Hypothalamus (tissue), 51 donors: ENCODE measurements at places on chromosomes 2 and 18.

GRCh38 chr2:10300997-10301940 is 1.4 kb upstream of the HPCAL1 start:
- DNase-seq: no peak

- no peak for DNase-seq
Observed at GRCh38 chr18:11035814-11036495, 113.4 kb downstream of the PIEZO2 start.

DNA sequence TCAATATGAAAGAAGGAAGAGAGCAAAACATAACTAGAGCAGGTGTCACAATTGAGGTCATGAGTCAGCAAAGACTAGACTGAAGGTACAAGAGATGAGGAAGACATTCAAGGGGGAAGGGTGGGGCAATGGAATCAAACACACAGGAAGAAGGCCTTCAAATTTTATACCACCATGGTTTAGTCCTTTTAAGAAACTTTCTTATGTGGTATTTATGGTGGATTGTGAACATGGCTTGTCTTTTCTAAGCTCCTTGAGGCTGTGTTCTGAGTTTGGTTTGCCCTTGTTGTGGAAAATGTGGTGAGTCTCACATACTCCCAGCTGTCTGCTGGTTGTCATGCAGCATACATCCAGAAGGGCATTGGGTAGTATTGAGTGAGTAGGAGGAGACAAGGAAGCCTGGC is 62.1 kb downstream of the NABP1 start:
- no peak for DNase-seq

GRCh38 chr2:220275454-220275853 is 648.0 kb downstream of the SLC4A3 start:
- no peak for DNase-seq

DNA sequence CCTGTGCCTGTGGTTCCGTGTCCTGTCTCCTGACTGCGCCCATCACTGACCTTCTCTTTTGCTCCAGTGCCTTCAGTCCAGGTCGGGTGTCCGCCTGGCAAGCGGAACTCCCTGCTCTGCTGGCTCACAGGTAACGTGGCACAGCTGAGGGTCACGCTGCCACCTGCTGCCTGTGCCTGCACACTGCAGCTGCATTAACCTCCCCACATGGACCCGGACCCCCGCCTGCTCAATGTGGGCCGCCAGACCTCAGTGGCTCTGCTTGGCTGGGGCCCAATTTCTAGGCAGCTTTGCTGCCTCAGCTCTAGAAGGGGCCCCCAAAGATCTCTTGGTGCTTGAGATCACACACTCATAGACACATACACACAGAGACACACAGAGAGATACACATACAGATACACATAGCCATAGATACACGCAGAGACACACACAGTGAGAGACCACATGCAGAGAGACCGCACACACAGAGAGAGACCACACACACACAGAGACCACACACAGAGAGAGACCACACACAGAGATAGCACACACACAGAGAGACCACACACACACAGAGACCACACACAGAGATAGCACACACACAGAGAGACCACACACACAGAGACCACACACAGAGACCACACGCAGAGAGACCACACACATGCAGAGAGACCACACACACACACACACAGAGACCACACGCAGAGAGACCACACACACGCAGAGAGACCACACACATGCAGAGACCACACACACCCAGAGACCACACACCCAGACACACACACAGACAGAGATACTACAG is 14.9 kb upstream of the CNNM3 start:
- DNase-seq: peak; percentile 41

- DNase-seq: no peak
Observed at GRCh38 chr2:221060376-221060775, 511.7 kb downstream of the EPHA4 start.

GRCh38 chr18:9827793-9828505 is 57.8 kb upstream of the TXNDC2 start:
- DNase-seq: no peak

DNA sequence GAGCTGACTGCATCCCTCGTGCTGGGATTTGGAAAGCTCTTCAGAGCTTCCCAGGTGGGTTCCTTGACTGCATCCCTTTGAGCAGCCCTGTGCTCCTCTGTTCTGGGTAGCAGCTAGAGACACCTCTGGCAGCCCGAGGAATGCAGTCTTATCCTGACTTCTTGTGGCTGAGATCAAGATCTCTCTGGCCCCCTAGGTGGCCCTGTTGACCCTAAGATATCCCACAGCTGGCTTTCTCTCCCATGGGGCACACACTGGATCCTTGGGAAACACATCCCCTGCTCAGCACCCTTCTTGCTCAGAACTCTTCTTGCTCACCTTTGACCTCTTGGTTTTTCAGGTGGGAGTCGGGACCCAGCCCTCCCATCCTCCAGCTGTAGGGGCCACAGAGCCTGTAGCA is 237.2 kb downstream of the TSN start:
- no peak for DNase-seq

DNA sequence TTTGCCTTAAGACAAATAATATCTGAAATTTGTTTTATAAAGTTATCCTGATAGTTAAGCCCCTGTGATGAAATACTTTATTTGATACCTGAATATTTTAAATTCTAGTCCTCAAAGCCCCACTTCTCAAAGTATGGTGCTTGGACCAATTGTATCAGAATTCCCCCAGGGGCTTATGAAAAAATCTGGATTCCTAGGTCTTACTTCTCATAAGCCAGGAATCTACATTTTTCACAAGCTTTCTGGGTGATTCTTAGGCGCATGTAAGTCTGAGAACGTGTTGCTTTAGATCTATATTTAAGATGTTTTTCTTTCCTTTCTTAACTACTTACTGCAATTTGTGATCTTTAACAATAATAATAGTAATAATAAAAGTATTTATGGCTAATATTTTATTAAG is 53.1 kb downstream of the MYO1B start:
- DNase-seq: no peak

GRCh38 chr2:237860273-237860935 is 981 bp downstream of the RAMP1 start:
- DNase-seq: no peak

- peak; percentile 46 for DNase-seq
Observed at GRCh38 chr2:218962859-218963492, 3.5 kb downstream of the CDK5R2 start.

DNA sequence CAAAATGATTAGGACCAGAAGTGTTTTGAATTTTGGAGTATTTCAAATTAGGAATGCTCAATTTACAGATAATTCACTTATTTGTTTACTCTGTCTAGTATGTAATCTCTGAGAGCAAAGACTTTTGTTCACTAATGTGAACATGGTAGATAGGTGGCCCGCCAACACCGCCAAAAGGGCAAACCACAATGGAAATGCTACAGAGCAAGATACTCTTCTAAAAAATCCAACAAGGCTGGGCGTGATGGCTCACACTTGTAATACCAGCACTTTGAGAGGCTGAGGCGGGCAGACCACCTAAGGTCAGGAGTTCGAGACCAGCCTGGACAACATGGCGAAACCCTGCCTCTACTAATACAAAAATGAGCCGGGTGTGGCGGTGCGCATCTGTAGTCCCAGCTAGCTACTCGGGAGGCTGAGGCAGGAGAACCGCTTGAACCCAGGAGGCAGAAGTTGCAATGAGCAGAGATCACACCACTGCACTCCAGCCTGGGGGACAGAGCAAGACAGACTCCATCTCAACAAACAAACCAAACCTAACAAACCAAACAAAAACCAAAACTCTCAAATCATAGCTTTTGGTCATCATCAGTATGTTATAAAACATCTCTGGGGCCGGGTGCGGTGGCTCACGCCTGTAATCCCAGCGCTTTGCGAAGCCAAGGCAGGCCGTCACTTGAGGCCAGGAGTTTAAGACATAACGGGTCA is 2.4 kb downstream of the CCT4 start:
- DNase-seq: no peak

DNA sequence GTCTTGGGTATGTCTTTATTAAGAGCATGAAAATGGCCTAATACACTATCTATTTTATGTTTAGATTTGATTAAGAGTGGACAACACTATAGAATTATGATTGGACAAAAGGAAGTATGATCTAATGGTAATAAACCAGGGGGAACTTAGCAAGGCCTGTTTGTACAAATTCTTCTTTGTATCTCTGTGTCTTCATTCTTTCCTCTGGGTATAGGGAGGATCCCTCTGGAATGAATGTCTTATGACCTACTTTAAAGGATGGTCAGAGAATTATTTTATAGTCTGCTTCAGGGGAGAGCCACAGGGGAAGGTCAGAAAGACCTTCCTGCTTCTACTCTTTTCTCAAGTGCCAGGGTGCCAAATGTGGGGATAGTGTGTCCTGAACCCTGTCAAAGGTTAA is 42.8 kb upstream of the FANCL start:
- no peak for DNase-seq

DNA sequence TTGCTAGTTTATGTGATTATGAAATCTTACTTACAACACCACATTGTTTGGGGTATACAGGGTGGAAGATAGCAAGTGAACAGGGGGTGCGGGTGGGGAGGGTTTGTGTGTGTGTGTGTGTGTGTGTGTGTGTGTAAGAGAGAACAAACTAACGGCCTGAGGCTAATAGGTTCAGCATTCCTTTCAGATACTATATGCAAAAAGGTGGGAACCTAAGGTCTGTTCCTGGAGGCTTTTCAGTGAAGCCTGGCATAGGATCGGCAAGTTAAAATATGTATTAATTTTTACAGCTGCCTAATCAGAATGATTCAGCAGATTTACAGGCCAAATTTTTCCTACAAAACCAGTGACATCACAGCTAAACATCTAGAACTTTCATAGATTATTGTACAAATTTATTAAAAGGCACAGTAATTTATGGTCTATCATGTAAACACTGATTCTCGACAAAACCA is 7.6 kb upstream of the SPDYA start:
- DNase-seq: no peak

DNA sequence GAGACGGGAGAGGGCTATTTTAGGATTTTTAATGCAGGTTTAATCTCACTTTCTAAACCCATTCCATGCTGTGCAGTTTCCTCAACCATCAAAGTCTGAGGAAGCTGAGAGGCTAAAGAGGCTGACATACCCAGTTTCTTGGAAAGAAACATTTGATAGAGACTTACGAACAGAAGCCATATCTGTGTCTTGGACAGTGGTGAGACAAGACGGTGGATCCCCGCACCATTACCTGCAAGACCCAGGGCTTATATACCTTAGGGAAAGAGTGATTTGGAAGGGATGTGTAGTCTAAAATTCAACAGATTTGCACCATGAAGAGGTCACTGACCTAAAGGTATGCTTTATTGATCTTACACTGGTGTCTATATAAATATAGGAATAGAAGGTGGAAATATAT is 13.5 kb downstream of the EEF1B2 start:
- no peak for DNase-seq

- no peak for DNase-seq
Observed at GRCh38 chr2:72454189-72454588, 306.5 kb upstream of the CYP26B1 start.

GRCh38 chr2:204566439-204566838 is 21.2 kb downstream of the PARD3B start:
- DNase-seq: no peak

- DNase-seq: no peak
Observed at GRCh38 chr2:73050121-73050545, 21.4 kb downstream of the SFXN5 start.

GRCh38 chr18:3688690-3689089 is 238.7 kb downstream of the TGIF1 start:
- DNase-seq: no peak
